ENCODE measurements at places on chromosomes 6 and 20.

GRCh38 chr6:47135772-47136171 lies 93.6 kb upstream of the ADGRF1 start:
- no peak for DNase-seq

DNA sequence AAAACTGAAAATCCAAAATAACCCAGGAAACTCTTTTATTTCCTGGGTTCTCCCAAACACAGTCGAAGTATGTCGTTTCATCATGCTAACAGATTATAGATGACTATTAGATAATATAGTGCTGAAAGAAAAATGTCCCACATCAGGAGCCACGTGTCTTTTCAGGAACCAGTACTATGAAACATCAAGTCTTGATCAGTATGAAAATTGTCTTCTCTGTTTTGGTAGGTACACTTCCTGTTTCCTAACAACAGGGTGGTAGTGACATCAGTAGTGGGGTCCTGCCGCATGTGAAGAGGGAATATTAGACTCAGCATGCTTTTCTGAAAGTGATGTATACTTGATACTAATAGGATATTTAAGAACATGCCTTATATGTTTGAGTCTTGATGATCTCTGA lies 136.7 kb downstream of the HIVEP1 start:
- DNase-seq: no peak

DNA sequence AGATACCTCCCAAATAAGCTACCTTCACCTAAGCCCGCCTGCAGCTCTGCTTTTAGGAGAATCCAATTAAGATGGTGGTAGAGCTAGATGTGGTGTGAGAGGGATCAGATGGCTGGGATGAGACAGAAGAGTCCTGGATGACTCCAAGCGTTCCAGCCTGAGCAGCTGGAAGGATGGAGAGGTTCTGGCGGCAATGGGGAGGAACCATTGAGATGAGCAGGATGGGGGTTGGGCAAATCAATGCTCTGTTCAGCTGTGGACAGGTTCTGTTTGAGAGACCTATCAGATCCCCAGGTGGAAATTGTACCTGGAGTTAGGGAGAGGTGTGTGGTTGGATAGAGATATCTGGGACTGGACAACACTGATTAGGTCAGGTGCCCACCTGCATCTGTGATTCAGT lies 23.0 kb downstream of the PHACTR3 start:
- no peak for DNase-seq

DNA sequence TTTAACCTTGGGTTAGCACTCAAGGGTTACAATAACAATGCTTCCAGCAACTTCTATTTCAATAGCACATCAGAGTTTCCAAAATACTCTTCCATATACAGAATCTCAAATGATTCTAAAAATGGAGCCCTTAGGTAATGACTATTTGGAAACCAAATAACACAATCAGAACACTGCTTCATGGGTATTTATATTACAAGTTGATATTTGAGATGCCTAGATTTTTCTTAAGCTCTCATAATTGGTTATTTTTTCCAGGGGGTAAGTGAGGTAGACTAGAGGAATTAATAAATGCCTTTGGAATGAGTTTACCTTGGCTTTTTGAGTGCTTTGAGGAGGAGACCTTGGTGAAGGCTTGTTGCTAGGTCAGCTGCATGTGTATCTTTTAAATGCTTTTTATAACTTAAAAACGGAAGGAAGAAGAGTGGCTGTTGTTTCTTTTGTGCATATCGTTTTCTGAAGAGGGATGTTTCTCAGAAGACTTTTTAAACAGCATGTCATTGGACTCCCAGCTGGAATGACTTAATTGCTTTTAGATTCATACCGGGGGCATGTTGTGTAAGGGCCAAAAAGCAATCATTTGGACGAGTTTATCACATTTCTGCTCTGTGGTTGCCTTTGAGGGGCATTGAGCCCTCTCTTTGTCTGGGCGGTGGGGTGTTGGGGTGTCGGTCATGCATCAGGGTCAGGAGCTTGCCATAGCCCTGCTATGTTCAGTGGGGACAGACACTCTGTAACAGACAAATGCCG lies 186.0 kb downstream of the DTNBP1 start:
- no peak for DNase-seq

DNA sequence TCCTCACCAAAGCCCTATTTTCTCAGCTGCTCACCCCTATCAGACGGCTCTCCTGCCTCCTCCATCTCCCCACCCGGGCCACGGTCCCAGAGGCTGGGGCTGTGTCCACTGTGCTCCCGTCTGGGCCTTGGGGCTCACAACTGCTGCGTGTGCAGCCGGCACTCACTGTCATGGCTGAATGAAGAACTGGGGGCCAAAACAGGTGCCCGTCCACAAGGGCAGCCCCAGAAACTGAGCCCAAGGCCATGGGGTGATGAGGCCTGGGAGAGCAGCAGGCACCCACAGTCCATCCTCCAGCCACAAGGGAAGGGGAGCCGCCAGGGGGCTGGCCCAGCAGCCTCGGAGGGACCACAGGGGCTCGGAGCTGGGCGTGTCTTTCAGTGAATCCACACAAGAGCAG lies 159.5 kb downstream of the DLL1 start:
- DNase-seq: no peak

GRCh38 chr20:1830240-1830639 lies 65.0 kb upstream of the SIRPA start:
- no peak for DNase-seq

DNA sequence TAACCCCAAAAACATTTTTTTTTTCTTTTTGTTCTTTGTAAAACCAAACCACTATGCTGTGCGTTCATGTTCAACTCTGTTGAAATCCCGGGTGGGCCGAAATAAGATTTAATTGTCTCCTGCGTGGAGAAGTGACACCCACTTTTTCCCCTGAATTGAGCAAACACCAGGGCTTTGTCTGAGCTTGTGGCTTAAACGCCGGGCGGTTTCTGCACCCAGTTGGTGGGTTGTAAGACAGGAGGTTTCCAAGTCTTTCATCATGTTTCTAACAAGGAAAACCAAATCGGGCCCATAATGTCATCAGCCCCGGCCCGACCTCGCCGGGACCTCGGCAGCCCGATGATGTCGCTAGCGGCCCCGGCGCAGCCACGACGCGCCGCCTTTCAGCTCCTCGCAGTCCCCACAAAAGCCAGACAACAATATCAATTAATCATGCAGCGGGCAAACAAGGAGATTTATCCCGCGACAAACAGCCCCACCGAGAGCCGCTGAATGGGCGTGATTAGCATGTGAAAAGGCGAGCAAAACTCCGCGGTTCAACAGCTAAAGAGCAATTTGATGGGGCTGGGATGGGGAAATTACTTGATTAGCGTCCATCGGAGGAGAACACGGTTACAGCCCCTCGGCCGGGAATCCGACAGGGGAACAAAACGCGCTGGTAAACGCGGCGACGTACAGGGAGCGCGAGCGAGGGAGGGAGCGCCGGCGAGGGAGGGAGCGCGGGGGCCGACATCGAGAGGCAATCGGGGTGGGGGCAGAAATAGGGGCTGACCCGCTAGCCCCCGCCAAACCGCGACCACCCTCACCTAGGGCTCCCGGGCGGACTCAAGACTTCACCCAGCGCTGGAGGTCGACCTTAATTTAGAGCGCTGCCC lies 5.3 kb downstream of the LINC00237 start:
- no peak for DNase-seq

DNA sequence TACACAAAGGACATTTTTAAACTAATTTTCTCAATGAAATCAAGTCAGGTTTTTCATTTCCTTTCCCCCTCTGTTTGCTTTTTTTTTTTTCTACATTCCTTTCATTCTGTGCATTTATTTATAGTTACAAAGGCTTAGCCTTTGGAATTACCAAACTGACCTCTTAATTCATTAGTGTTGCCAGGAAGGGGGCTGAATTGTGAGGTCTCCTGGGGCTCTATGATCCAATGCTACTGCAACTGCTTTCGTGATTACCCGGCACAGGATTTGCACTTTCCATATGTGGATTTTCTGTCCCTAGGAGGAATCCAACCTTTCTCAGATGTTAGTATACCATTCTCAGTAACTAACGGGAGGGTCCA lies 35.3 kb downstream of the NEDD9 start:
- no peak for DNase-seq

GRCh38 chr6:125507987-125508655 lies 206.4 kb upstream of the HDDC2 start:
- DNase-seq: no peak

GRCh38 chr20:25622450-25623224 lies 1.2 kb downstream of the NANP start:
- DNase-seq: no peak

- no peak for DNase-seq
Measured at GRCh38 chr6:114524081-114524480, 181.3 kb upstream of the HS3ST5 start.

- no peak for DNase-seq
Measured at GRCh38 chr20:50450881-50451752, 59.1 kb upstream of the PTPN1 start.

DNA sequence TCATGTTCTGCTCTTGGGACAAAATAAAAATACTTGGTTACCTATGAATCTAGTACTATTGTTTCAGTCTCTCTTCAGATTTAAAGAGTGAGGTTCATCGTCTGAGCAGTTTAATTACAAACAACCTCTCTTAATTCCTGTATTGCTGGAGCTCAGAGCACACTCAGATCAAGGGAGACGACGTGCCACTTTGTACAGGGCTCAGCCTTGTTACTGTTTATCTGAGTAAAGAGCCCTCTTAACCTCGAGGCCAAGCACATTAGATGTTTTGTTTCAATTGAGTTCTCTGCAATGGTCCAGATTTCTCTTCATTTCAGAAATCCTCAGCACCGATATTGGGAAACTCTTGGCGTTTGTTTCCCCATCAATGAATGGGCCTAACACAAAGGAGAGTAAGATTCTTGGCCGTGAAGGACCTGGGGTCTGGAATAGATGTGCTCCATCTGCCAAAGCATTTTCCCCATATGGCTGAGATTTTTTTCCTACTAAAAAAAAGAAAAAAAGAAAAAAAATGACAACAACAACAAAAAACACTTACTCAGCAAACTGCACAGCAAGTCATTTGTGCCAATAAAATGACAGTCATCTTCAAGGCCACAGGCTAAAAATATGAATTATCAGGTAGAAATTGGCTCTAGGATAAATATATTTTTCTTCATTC lies 82.6 kb upstream of the CCN6 start:
- no peak for DNase-seq

DNA sequence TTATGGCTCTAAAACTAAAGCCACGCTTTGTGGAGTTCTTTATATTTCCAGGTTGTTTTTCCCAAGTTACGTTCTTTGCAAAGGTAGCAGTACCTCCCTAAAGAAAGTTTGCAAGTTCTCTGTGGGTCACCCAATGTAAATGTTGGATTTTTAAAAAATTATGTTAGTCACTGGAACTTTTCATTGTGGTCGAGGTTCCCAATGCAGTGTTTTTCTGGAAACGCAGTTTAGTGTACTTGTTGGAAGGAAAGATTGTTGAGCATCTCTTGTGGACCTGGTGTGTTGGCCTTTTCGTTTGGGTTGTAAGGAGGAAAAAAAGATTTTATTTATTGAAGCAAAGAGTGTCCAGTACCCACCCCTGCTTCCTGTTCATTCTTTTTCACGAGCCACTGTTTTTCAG lies 1.4 kb downstream of the TOP1 start:
- no peak for DNase-seq

- no peak for DNase-seq
Measured at GRCh38 chr20:38248133-38248532, 12.4 kb downstream of the KIAA1755 start.

DNA sequence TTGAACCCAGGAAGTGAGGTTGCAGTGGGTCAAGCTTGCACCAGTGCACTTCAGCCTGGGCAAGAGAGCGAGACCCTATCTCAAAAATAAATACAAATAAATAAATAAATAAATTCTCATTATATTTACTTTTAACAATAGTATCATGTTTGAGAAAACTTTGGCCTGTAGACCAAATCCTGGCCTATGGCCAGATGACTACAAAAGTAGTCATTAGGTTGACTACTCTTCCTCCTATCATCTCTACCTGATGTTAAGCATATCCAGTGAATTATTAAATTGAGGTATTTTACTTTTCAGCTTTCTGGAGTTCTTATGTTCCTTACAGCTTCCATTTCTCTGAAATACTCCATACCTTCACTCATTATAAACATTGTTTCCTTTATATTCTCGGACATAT lies 280.6 kb downstream of the LAMA2 start:
- no peak for DNase-seq

DNA sequence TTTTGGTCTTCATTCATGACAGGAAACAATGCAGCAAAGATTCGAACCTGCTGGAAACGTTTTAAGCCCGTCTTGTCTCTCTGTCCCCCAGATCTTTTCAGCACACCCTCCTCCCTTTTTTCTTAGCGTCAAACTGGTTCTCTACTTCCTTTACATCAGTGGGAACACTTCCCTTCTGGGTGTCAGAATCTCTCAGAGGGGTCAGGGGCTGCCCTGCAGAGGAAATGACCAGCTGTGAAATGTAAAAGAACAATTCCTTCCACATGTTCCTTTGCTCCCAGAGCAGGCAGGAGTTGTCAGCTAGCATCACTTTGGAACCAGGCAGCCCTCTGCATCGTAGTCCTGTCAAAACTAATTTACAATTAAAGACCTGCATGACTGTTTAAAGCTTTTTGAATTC lies 619.0 kb downstream of the TFAP2A start:
- DNase-seq: no peak

DNA sequence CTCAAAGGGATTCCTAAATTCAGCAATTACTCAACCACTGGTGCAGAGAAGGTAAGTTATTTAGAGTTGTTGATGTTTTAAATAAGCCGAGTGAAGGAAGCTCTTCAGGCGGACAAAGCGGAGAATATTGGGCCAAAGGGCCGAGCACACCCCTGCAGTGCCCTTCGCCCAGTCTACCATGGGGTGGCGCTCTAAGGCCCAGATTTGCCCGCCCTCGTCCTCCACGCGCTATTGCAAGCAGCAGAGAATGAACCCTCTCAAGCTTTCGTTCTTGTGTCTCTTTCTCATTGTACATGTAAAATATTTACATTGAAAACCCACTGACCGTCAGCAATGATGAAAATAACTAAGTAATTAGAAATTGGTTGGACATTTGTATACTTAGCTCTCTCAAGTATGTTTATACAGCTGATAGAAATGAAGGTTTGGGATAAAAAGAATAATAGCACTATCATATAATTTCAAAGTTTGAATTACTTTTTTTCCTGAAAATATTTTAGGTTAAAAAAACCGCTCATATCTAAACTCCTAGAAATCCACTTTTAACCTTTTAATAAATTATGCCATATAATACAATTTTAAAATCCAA lies 195.0 kb upstream of the CEP162 start:
- no peak for DNase-seq

- DNase-seq: no peak
Measured at GRCh38 chr20:7136886-7137285, 369.4 kb downstream of the BMP2 start.

DNA sequence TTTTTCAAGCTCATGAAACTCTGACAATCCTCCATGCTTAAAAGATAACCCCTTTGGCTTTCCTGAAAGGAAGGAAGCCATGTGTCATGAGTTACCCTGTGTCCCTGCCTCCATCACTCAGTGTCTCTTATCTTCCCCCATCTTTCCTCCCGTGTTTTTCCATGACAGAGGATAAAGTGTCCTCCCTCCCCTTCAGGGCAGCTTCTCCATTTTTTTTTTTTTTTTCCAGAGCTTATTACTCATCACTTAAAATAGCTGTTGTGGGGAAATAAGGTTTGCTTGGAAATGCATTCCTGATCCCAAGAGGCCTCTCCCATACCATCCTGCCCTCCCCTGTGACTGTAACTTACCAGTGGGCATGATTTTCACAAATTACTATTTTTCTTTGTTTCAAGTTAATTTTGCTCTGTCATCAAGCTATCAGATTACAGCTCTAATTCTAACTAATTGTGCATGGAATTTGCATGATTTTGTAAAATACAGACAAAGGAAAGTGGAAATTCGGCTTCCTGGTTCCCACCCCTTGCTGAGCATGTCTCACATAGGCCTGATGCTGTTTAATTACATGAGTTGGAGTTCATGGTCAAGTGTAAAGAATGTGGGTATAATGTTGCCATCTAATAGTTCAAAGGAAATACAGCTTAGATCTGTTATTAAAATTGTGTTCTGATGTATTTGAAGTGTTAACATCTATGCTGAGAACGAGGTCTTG lies 614.5 kb upstream of the FLRT3 start:
- DNase-seq: no peak

Data from stimulated activated CD4-positive, alpha-beta T cell treated with anti-CD3 and anti-CD28 coated beads, Interleukin-15, amount 100 ng/mL, for 1 hour (primary cell).